H9 (cell line): ENCODE measurements at places on chromosomes 11 and 22.

DNA sequence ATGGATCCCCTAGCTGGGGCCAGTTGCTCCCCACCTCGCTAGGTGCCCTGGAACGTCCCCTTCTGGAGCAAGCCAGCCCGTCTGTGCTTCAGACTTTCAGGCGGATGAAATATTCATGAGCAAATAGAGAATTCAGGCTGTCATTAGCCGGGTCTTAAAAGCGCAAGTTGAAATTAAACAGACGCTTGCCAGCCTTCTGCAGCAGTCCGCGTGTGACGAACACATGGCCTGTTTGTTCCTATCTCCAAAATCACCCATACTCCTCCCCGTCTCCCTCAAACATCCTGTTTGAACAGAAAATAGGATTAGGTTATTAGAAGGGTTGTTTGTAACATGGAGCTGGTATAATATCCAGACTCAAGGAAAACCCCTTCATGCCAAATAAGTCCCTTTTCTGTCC lies 38.7 kb downstream of the MYO18B start:
- no peaks in the 10 kb centered on the region for H3K4me1 ChIP-seq
- H3K27ac ChIP-seq: no peak overlapping the region
- H3K36me3 ChIP-seq: no peaks in the 10 kb centered on the region
- H3K27me3 ChIP-seq: no peaks in the 10 kb centered on the region

DNA sequence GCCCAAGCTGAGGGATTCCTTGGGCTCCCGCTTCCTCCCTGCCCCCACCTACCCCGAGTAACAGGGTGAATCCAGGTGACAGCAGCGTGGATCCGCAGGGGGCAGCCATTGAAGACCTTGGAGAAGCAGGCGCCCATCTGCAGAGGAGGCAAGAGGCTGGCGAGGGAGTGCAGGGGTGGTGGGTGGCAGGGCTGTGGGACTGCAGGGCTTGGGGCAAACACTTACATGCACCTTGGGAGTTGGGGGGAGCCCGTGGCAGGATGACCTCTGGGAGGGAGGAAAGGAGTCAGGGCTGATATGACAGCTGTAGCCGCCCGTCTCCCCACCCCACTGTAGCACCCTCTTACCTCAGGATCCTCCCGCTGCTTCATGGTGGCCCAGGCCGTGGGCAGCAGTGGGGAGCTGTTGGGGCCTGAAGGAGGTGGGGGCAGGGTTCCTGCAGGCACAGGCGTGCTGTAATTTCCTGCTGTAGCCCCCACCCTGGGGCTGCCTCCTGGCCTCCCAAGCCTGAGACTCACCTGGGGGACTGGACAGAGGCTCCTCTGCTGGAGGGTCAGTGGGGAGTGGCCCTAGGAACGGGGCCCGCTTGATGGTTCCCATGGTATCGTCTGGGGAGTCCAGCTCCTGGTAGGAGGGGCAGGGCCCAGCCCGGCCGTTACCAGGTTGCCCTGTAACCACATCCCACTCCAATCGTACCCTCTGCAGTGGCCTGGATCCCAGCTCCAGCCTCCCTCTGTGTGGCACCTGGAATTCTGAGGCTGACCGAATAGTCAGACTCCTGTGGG lies 6.1 kb downstream of the MAP4K2 start:
- no peaks in the 10 kb centered on the region for H3K4me1 ChIP-seq
- DNase-seq: no peak

GRCh38 chr11:89235976-89236375 lies 58.3 kb downstream of the TYR start:
- H3K4me3 ChIP-seq: no peak overlapping the region
- DNase-seq: no peak
- H3K27ac ChIP-seq: no peak overlapping the region
- H3K4me1 ChIP-seq: no peaks in the 10 kb centered on the region

DNA sequence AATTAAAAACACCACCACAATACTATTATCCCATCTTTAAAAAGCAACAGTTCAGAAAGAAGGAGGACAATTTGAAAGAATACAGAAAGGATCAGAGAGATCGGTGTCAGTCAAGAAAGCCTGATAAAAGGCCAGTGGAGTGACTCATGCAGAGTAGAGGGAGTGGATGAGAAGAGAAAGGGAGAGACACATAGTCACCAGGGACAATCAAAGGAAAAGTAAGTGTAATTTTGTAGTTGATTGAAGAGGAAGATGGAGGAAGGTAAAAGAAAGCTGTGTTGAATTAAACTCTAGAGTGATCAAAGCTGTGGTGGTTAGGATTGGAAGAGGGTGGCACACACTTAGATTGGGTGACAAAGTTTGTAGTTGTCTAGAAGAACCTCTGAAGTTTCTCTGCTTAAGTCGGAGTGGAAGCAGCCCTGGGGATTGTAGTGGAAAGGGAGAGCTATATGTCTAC lies 14.1 kb downstream of the SPECC1L start:
- H3K4me3 ChIP-seq: no peak overlapping the region
- no peak for DNase-seq
- no peaks in the 10 kb centered on the region; the same call in 1 of the 2 replicates for H3K4me1 ChIP-seq
- H3K27ac ChIP-seq: no peak overlapping the region

- no peak overlapping the region for H3K4me3 ChIP-seq
- H3K36me3 ChIP-seq: no peaks in the 10 kb centered on the region
- no peaks in the 10 kb centered on the region for H3K4me1 ChIP-seq
- no peak for DNase-seq
- no peak overlapping the region for H3K27ac ChIP-seq
- no peaks in the 10 kb centered on the region for H3K27me3 ChIP-seq
Measured at GRCh38 chr11:94525546-94526324, 13.5 kb downstream of the C11orf97 start.

DNA sequence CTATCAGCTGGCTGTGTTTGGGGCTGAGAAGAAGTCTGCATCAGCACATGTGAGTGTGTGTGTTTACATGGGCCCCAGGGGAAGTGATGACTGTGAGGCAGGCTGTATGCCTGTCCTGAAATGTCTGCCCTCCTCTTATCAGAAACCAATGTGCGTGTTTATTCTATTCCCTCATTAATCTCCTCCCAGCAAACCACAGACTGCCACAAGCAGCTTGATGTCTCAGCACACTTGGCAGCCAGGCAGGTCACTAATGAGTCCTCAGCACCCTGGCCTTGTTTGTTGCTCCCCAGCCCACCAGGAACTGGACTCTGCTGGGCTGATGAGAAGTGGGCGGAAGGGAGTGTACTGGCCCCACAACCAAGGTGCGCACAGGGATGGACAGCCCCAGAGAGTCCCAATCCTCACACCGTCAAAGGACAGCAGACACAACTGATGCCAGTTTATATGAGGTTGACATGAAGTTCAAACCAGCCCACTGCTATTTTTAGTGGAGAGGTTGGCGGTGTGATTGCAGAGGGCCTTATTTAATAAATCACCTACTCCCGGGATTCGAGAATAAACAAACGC lies 225.8 kb downstream of the ETS1 start:
- H3K4me3 ChIP-seq: no peak overlapping the region
- H3K27me3 ChIP-seq: no peaks in the 10 kb centered on the region

DNA sequence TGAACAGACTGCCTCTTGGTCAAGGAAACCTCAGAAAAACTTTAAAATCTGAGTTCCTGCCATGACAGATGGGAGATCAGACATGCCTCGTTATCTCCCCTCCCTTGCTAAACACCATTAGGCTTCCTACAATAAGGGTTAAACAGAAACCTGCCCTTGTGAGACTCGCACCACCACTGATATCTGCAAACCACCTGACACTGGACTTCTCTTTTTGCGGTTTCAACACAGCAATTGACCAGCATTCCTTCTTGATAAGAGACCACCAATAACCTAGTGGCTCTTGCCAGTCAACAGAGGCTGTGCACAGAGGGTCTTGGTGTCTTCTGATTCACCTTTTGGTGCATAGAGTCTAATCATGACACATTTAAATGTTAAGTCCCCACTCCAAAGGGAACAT lies 4.4 kb downstream of the OR5M8 start:
- no peak for DNase-seq
- H3K36me3 ChIP-seq: peaks cover 2% of the 10 kb centered on the region; the same call in 1 of the 3 replicates
- no peak overlapping the region for H3K4me3 ChIP-seq
- no peaks in the 10 kb centered on the region for H3K4me1 ChIP-seq

DNA sequence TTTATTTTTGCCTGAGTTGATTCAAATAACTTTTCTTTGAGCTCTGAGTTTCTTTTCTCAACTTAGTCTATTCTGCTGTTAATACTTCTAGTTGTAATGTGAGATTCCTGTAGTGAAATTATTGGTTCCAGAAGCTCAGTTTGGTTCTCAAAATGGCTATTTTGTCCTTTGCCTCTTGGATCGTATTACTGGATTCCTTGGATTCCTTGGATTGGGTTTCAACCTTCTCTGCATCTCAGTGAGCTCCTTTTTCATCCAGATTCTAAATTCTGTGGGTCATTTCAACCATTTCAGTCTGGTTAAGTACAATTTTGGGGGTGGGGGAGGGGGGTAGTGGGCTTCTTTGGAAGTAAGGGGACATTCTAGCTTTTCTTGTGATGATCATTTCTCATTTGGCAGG lies 341.1 kb upstream of the CNTN5 start:
- H3K4me3 ChIP-seq: no peak overlapping the region
- DNase-seq: no peak
- no peak overlapping the region for H3K27ac ChIP-seq
- no peaks in the 10 kb centered on the region for H3K4me1 ChIP-seq
- no peaks in the 10 kb centered on the region for H3K27me3 ChIP-seq
